Esophagus squamous epithelium (tissue), 5 donors: ENCODE measurements at places on chromosomes 12 and 14.

DNA sequence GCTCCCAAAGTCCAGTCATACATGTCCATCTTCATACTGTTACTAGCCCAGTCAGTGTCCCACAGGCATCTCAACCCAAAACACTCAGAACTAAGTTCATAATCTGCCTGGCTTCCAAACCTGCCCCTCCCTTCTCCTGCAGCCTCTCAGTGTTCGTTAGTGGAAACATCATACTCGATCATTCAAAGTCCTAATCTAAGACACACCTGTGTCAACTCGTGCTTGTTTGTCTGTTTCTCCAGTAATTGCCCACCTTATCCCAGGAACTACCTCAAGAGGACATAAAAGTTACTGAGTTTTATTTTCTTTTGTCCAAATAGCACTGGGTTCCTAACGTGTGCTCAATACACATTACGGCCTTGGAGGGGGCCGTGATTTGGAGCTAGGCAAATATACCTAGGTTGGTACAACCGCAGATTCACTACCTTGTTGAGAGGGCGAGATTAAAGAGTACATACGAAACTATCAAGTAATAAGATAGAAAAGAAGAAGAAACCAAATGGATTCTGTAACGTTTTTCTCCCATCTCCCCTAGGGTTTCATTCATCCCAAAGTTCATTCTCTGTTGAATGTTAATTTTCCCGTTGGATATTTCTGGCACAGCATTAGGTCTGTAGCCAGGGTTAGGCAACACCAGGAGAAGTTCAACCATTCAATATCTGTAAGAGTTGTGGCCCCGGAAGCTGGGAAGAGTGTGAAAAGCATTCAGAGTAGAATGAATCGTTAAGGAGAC, 3.2 kb downstream of the RNASE8 start:
- no peak for DNase-seq

DNA sequence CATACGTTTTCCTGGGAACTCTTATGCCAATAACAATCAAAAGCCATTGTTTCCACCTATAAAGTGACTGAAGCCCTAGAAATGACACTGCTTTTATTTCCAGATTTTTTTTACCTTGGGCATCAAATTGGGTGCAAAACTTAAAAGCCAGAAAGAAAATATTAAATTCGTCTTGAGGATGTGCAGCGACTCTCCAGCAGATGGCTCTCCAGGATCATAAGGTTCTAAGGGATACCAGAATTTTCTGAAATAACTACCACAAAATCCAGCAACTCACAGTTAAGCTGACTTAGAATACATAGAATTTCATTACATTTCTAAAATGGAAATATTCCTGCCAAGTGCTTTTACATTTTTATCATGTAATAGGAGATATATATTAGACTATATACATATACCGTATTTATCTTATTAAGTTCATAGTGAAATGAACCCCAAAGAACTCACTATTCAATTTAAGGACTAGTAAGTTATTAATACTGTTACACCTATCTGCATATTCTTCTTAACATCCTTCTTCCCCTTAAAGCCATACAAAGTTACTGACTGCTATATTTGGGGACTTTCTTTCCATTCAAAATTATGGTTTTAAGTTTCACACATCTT, 44.0 kb downstream of the ARMH4 start:
- no peak for DNase-seq

GRCh38 chr14:66038618-66039017, 447.6 kb upstream of the CCDC196 start:
- no peak for DNase-seq

GRCh38 chr12:46071335-46071734, 81.0 kb upstream of the SCAF11 start:
- no peak for DNase-seq

DNA sequence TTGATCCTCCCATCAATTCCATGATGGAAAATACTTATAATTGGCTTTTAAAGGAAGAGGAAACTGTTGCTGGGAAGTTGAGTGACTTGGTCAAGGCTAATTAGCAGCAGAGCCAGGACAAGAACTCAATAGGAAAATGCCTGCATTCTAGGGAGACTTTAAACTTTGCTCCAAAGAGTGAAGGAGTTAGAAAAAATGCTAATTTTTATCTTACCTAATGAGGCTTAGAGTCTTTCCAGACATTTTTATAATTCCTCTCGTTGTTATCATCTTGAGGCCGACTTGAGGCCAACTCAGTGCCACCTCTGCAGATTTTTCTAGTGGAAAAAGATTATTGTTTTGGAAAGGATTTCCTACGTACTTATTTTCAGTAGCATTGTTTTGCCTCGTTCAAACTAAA, 344.6 kb downstream of the ETNK1 start:
- DNase-seq, result no peak
